ENCODE measurements at places on chromosomes 1 and 21.

GRCh38 chr1:77948841-77949424 is 29.9 kb downstream of the FUBP1 start:
- DNase-seq = no peak

GRCh38 chr1:226912587-226913176 is 27.4 kb upstream of the COQ8A start:
- DNase-seq = no peak

DNA sequence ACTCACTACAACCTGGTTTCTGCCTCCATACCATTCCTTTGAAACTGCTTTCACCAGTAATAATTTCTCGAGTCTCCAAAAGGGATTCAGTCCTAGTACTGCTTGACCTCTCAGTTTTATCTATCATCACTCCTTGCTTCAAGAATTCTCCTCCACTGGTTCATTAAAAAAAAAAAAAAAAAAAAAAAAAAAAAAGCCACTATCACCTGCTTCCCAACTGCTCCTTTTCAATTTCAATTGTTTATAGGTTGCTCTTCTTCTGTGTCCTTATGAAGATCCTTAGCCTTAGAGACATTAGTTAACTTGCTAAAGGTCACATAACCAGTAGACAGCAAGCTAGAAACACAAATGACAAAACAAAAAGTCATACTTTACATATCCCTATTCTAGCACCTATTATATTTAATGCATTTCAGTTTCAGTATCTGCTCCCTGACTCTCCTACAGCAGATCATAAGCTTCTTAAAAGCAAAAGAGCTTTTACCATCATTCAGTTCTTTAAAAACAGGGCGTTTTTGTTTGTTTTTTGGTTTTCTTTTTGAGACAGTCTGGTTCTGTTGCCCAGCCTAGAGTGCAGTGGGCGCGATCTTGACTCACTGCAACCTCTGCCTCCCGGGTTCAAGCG is 7.1 kb downstream of the NRDC start:
- no peak for DNase-seq

DNA sequence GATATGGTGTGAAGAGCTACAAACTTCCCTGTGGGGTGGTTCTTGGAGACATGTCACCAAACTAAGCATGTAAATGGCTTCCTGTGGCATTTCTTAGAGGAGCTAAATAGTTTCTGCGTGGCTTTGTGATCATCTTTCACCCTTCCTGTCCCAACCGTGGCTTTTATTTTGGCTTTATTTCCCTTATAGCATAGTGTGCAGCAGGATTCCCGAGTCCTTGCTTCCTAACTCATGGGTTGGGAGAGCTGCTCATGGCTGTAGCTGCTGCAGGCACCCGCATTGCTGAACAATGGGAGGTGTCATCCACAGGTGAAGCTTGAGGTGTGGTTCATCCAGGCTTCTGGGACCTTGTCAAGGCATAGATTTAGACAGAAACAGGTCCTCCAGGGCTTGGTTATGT is 192.0 kb downstream of the SDCCAG8 start:
- no peak for DNase-seq

- DNase-seq = no peak
These were observed 71.8 kb upstream of the PKN2 start for GRCh38 chr1:88612292-88612691.

DNA sequence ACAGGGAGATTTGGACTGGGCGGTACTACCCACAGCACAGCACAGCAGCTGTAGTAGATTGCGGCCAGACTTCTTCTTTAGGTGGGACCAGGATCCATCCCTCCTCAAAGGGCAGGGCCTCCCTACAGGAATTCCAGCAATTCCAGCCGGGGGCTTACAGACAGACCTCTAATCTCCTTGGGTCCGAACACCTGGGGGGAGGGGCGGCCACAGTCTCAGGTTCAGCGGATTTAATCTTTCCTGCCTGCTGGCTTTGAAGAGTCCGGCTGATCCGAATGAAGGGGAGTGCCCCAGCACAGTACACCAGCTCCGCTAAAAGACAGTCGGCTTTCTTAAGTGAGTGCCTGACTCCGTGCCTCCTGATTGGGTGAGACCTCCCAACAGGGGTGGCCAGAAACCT is 1708.5 kb downstream of the BRINP3 start:
- no peak for DNase-seq

GRCh38 chr1:44515416-44515815 is 110.4 kb downstream of the RNF220 start:
- no peak for DNase-seq

DNA sequence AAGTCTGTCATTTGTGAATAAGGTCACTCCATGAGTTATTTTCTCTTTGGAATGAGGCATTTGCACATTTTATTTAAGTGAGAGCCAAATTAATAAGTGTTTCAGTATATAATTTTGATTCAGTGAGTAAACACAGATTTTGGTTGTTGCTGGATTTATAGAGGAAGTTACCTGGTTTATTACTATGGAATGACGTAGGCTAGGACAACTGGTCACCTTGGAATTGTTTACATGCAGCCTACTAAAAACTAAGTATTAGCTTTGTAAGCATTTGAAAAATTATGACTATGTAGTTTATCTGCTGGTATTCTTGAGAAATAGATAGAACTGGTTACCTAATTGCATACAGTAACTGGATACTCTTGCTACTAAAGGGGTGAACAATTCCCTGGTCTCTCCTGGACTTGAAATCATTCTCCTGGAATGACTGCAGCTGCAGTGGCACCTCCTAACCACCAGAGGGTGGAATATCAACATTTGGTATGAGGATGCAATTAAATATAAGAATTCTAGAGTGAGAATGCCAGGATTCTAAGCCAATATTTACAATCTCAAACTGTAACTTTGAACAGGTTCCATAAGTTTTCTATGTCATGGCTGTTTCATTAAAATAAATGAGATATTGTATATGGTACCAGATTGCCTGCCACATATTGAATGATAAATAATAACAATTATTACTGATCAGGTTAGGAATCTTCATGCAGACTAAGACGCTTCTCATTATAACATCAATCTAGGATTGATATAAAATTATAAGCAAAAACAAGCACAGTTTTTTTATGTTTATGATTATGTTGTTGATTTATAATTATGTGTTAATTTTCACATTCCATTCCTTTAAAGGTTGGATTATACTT is 3.5 kb upstream of the KRTAP27-1 start:
- peak; percentile 51 for DNase-seq

DNA sequence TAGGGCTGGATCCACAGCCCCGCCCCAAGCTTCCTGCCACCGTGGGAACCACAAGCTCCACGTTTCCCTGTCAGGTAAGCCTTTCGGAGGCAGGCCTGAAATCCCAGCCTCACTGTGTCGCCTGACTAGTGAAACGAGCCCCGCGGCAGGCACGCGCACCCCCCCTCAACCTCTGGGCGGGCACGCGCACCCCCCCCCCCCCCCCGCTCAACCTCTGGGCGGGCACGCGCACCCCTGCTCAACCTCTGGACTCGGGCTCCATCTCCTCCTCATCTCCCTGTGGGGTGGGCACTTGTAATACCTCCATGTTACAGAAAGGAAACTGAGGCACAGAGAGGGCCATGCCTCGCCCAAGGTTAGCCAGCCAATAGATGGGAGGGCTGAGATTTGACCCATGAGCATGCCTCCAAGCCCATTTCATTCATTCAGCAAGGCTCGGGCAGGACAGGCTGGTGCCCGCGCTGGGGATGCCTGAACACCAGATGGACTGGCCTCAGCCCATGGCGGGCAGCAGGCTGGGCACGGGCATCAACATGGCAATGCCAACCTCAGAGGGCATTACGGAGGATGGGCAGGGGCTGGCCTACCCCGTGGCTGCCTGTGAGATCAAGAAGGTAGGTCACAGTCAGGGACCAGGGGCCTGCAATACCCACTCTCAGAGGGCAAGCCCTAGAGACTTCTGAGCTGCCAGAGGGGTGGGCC is 4.7 kb downstream of the CFAP410 start:
- DNase-seq = no peak

- no peak for DNase-seq
These were observed 44.9 kb downstream of the SYT6 start for GRCh38 chr1:114108751-114109255.

- peak; percentile 61 for DNase-seq
These were observed 183.2 kb downstream of the KIF26B start for GRCh38 chr1:245337829-245338484.

DNA sequence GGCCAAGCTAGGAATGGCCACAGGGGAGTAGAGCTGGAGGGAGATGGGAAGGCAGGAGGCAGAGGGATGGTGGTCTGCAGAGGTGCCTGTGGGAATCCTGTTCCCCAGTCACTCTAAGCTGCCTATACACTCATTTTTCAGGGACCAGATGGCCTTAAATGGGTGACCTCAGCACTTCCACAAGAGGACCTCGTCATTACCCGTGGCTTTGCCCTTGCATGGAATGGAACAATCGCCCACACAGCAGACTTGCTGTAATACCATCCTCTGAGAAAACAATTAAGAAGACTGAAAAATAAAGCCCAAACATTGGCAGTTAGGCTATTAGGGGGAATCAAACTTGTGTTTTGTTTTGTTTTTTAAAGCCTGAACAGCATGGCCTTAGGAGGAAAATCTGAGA is 12.9 kb upstream of the TNN start:
- no peak for DNase-seq

DNA sequence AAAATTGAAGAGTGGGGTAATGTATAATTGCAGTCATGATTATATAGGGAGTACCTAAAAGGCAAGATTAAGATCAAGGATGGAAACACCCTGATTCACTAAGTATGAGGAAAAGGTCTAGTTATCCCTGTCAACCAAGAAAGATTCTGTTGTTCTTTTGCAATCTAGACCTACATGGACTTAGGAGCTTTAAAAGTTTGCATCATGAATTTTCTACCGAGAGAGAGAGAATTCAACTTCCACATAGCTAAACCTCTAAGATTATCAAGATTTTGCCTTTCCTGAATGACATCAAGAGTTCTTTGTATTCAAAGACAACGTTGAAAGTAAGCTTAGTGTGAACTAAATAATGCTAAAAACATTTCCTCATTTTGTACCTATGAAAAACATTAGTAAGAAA is 78.8 kb upstream of the RBM34 start:
- DNase-seq = no peak

GRCh38 chr1:15231714-15232201 is 15.3 kb upstream of the FHAD1 start:
- peak; percentile 10 for DNase-seq

DNA sequence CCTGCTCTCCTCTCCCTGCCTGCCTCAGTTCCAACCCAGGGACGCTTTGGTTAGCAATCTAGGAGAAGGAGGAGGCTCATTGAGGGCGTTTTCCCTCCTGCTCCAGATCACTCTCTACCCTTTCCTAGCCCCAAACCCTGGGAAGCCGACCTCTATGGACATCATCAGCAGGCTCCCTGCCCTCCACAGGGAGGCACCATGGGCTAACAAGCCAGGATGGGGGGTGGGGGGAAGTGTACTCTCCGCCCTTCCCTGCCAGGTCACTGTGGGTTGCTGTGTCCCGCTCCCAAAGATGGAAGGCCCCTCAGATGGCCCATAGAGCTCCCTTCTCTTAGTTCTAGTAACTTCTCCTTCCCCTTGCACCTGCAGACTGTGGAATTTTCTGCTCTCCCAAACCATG is 35.7 kb downstream of the KCND3 start:
- DNase-seq = no peak

GRCh38 chr1:36609241-36610027 is 126.7 kb upstream of the CSF3R start:
- DNase-seq = peak; percentile 82

DNA sequence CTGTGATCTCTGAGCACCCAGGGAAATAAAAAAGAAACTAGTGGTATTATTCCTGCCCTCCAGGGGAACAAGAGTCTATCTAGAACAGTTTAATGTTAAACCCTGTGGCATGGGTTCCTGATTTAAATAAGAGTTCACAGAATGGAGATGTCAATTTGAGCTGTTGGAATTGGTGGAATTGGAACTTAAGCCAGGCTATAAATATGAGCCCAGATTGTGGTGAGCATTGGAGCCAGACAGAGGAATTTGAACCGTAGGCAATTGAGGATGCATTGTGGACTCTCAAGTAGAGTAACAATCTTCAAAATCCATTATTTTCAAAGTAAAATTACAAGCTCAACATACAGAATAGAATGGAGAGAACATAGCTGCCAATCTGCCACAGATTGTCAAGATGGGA is 98.2 kb downstream of the NEK7 start:
- DNase-seq = no peak

DNA sequence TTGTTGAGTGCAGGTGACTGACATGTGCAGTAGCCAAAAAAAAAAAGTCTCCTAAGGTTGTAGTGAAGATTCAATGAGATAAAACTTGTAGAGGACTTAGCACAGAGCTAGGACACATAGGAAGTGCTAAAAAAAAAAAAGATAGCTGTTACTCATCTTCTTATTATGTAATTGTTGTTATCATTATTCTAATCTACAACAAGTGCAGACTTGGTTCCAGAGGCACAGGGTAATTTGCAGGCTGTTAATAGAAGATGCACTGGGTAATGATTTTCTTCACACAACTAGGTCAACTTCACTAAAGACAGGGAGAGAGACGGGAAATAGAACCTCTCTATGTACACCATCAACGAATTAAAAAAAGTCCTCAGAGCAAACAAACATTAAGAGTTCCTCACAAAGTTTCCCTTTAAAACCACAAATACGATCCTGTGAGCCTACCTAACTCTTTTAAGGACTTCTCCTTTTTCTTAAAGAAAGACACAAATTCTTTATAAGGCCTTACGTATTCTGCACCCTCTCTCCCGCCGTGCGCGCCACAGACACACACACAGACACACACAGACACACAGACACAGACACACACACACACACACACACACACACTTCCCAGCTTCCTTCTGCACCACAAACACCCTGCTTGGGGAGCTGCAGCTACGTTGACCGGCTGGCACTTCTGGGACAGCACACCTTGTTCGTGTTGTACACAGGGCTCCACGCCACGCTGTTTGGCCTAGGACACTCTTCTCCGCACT is 49.8 kb upstream of the GADD45A start:
- no peak for DNase-seq

DNA sequence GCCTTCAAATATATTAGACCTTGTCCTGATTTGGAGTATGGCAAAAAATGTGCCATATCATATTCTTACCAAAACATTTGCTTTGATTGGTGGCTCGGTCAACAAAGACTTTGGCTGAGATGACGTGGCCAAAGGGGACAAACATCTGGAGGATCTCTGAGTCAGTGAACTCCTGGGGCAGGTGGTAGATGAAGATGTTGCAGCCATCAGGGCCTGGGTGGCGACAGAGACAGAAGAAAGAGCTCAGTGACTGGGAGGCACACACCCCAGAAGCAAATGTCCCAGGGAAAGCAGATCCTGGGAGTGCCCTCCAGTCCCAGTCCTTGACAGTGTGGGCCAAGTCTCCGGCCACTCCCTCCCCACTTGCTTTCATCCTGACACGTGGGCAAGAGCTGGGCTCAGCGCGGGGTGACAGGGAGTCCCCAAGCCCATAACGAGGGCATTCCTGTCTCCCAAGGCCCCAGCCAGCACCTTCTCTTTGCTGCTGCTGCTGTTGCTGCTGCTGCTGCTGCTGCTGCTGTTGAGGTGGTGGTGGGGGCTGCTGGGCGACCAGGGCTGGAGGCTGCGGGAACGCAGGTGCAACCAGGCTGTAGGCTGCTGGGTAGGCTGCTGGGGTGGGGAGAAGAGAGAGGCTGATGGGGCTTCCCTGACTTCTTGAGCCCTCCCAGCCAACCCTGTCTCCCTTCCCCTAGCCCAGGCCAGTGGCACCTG is 10.7 kb downstream of the CELF3 start:
- DNase-seq = peak; percentile 67

All from NAMALWA (cell line).